ENCODE measurements at places on chromosomes 7 and 10.

GRCh38 chr10:17792991-17793390 lies 16.2 kb upstream of the MRC1 start:
- DNase-seq, result no peak

DNA sequence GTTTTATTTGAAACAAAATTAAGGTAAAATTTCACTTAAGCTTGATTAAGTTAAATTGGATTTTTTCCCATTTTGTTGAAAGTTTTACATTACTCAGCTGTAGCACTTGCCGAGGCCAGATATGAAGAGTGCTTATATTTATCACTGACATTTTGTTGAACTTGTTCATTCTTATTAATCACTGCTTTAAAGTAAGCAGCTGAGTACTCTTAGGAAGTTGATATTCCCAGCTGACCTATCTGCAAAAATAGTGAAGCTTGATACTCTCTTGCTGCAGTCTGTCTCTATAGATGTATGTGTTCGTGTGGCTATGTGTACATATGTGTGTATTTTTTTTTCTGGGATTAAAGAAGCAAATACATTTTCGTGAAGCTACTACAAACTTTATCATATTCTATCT lies 150.0 kb downstream of the SKAP2 start:
- no peak for DNase-seq

DNA sequence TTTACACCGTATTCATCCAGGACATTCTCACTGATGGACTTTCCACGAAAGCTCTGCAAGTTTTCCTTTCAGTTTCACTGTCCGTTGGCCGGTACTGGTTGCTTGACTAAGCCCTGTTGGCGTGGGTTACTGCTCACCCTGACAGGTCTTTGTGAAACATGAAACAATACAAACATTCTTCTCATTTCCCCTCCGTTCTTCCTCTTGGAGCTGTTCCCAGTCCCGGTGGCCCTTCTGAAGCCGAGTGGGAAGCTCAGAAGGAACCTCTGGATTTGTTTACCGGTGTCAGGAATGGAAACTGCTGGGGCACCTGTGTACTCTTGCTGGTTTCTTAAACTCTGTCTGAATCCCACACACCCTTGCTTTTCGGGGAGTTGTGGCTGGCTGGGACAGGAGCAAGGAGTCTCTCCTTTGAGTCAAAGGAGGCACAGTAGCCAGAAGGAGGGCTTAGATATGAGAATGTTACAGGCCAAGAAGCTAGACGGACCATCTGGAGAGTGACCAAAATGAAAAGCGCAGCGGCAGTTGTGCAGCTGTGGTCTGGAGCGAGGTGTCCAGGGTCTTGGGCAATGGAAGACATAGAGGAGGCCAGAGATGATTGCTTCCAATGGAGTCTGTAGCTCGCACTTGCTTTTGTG lies 45.7 kb downstream of the LYZL2 start:
- DNase-seq, result no peak

DNA sequence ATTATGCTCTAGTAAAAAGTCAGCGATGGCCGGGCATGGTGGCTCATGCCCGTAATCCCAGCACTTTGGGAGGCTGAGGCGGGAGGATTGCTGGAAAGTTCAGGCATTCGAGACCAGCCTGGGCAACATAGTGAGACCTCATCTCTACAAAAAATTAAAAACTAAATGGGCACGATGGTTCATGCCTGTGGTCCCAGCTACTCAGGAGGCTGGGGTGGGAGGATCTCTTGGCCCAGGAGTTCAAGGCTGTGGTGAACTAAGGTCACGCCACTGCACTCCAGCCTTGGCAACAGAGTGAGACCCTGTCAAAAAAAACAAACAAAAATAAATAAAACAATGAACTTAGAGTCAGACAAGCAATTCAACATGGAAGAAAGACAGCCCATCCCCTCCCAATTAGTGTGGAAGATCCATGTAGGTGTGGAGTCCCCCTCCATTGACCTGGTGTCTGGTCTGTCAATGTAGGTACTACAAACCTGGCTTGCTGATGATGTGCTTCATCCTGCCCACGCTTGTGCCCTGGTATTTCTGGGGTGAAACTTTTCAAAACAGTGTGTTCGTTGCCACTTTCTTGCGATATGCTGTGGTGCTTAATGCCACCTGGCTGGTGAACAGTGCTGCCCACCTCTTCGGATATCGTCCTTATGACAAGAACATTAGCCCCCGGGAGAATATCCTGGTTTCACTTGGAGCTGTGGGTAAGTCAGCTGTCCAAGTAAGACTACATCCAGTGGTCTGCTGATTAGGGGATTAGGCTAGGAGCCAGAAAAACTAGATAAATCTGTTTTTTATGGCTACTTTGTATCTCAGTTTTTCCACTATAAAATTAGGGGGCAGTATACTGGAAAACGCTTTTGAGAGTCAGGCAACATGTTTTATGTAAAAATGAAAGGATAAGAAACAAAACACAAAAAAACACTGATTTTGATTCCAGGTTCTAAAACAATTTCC lies 9.3 kb downstream of the SCD start:
- DNase-seq, result no peak

- DNase-seq, result no peak
These were observed 5.1 kb upstream of the ZNF503 start for GRCh38 chr10:75406462-75407223.
